ENCODE measurements at places on chromosomes 6 and 20.

DNA sequence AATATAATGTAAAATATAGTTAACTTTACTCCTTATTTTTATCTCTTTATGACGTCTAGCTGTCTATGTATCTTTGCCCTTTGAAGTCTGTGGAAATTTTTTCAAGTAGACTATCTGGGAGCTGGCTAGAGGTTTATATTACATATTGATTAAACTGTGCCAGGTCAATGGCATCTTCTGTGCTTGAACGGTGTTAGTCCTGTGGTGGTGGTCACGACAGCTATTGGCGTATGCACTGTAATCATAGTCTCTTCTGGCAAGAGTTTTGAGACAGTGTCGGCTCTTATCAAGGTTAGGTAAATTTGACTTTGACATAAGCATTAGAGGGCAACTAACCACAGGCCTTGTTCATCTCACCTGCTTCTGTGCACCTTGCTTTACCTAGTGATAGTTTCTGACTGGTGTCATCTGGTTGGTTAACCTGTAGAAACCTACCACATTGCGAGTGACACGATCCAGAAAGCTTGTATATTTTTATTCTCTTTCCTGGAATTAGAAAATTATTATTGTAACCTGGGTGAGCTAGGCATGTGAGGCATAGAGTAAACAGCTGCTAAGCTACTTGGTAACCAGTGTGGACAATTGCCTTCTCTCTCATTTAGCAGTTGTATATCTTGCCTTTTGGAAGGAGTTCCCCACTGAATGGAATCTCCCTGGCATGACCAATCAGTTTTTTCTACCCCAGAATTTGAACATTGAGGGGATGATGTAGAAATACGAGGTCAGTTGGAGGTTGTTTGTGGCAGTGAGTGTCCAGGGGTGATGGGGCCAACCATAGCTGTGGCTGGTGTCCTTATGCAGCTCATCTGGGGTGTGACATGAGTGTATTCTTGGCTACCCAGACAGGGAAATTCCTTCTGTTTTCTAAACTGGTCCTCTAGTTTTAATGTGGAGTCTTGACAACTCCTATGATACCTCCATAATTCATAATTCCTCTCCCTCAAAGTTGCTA lies 45.9 kb downstream of the SH3BGRL2 start:
- no peak for DNase-seq

- no peak for DNase-seq
These were observed 51.7 kb downstream of the SLC24A3 start for GRCh38 chr20:19264191-19264590.

DNA sequence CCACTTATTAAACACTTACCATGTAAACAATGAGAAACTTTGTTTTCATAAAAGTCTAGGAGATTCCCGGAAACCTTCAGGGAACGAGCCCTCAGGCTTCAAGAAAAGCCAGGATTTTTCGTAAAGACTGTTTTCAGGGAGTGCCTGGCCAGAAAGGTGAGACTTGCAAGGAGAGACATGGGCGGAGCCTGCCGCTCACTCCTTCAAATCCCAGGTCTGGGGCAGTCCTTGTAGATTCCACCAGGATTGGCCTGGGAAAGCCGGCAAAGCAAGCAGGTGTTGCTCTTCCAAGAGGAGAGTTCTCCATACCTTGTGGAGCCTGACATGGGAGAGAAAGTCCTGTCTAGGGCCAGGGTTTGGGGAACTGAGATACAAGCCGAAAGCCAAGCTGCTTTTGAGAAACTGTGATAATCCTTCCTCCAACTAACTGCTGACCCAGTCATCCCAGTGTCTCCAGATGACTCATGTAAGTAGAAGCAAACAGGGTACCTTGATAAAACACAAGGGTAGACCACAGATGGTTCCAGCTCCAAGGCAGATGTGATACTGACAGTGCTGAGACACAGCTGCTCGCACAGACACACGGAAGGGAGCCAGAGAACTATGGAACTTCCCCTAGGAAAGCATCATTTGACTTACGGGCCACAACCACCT lies 69.4 kb upstream of the NAA20 start:
- peak; percentile 52 for DNase-seq

DNA sequence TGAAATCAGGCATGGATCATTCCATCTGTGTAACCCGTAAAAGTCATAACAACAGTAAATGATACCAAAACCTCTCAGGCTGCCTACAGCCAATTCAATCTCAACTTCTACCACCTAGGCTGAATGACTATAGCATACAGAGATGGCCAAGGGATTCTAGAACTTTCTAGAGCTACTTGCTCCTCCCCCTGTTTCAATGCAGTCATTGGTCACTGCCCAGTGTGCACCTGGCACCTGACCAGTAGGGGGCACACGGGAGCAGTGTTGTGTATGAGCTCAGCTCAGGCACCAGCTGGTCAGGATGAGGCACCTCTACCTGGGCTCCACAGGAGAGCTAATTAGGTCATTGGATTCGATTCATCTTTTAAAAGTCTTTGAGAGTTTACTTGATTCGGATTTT lies 86.2 kb downstream of the PLEKHG1 start:
- peak; percentile 54 for DNase-seq

GRCh38 chr6:144232176-144232831 lies 52.8 kb upstream of the UTRN start:
- DNase-seq, result no peak

- no peak for DNase-seq
These were observed 12.0 kb upstream of the CCDC170 start for GRCh38 chr6:151481786-151482185.

DNA sequence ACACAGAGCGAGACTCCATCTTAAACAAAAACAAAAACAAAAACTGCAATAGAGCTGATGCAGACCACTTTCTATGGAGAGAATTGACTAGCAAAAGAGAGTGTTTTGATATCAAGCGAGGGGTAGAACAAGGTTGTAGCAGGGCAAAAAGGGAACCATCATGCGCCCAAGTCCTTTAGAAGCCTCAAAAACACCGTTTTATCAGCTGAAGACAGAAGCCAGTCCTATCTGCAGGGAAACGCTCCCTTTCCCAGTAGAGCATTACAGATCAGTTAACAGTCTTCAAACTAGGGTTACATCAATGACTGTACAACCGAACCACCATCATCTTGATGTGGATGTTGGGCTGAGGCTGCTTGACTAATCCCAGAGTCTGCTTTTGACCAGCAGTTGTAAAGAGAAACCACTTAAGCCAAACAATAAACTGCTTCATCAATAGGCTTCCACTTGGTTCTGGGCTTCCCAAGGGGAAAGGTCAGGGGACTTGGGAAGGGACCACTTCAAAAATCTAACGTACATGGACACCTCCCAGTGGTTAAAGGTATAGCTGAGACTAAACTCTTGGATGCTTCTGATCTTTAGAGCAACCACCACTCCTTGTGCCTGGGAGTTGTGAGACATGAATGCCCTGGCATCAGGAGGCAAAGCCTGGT lies 59.6 kb upstream of the SPDEF start:
- no peak for DNase-seq

GRCh38 chr20:22382742-22383141 lies 201.6 kb downstream of the FOXA2 start:
- DNase-seq, result no peak

DNA sequence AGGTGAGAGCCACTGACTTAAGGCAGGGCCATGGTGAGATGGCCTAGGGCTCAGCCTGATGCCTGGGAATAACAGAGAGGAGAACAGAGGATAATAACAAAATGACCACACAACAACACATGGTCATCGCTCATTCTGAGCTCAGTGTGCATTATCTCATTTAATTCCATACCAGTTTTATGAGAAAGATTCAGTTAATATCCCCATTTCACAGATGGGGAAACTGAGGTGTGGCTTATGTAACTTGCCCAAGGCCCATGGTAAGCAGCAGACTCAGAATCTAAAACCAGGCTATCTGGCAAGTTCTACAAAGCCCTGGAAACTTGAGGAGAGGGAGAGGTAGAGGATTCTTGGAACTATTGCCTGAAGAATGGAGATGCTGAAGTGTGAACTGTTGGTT lies 200.9 kb upstream of the PMEPA1 start:
- no peak for DNase-seq

Measured in GM13977 (cell line).